Esophagus squamous epithelium (tissue), 5 donors: ENCODE measurements at places on chromosomes 5 and 9.

GRCh38 chr5:172172912-172173563 is 15.0 kb downstream of the STK10 start:
- H3K4me1 ChIP-seq: peaks cover 71% of the 10 kb centered on the region
- no peak overlapping the region for H3K4me3 ChIP-seq
- no peak overlapping the region for H3K27ac ChIP-seq
- no peaks in the 10 kb centered on the region for H3K27me3 ChIP-seq
- no peaks in the 10 kb centered on the region for H3K36me3 ChIP-seq

GRCh38 chr5:133754575-133755169 is 142.3 kb upstream of the FSTL4 start:
- H3K27ac ChIP-seq: no peak overlapping the region
- no peaks in the 10 kb centered on the region for H3K27me3 ChIP-seq
- no peaks in the 10 kb centered on the region for H3K4me1 ChIP-seq
- H3K4me3 ChIP-seq: no peak overlapping the region
- H3K36me3 ChIP-seq: no peaks in the 10 kb centered on the region

GRCh38 chr5:52777186-52777585 is 10.5 kb upstream of the ITGA1 start:
- no peaks in the 10 kb centered on the region for H3K27me3 ChIP-seq
- no peak for DNase-seq
- no peaks in the 10 kb centered on the region for H3K36me3 ChIP-seq
- H3K27ac ChIP-seq: no peak overlapping the region
- no peaks in the 10 kb centered on the region for H3K4me1 ChIP-seq

- H3K27ac ChIP-seq: peak overlapping the region; percentile 83
- peaks cover 41% of the 10 kb centered on the region for H3K27me3 ChIP-seq
- peak overlapping the region; percentile 45 for H3K4me3 ChIP-seq
Observed at GRCh38 chr9:110048976-110049698, 158.8 kb downstream of the C9orf152 start.

DNA sequence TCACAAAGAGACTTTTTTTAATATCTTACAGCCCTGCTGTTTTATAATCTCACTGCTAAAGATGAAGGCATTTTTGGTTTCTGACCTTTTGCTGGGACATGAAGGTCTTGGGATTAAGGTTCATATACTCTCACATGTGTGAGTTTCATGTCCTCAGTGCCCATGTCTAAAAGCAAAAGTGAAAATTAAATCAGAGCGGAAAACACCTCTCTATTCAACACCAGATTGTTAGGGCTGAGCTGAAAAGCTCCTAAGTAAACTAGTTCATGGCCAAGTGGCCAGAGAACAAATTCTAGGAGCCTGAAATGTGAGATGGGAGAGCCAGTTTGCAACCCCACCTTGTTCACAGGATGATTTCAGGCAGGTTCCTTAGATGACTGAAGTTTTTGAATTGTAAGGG is 110.9 kb downstream of the GRIA1 start:
- no peak overlapping the region for H3K4me3 ChIP-seq
- no peak for DNase-seq
- no peaks in the 10 kb centered on the region for H3K27me3 ChIP-seq
- no peaks in the 10 kb centered on the region for H3K36me3 ChIP-seq

GRCh38 chr9:87613265-87614111 is 112.4 kb upstream of the CTSL start:
- peaks cover 3% of the 10 kb centered on the region for H3K27me3 ChIP-seq
- H3K4me3 ChIP-seq: no peak overlapping the region
- no peak overlapping the region for H3K27ac ChIP-seq
- no peaks in the 10 kb centered on the region for H3K4me1 ChIP-seq
- no peaks in the 10 kb centered on the region for H3K36me3 ChIP-seq

- H3K27ac ChIP-seq: no peak overlapping the region
- no peaks in the 10 kb centered on the region for H3K27me3 ChIP-seq
- no peak overlapping the region for H3K4me3 ChIP-seq
- H3K36me3 ChIP-seq: no peaks in the 10 kb centered on the region
Observed at GRCh38 chr9:136292591-136293448, 11.1 kb downstream of the CCDC187 start.

- no peak for DNase-seq
- H3K4me1 ChIP-seq: peaks cover 20% of the 10 kb centered on the region
- no peaks in the 10 kb centered on the region for H3K27me3 ChIP-seq
- peak overlapping the region; percentile 20 for H3K27ac ChIP-seq
- H3K4me3 ChIP-seq: peak overlapping the region; percentile 58
Observed at GRCh38 chr9:129437626-129438323, 183.1 kb downstream of the C9orf50 start.

- peaks cover 68% of the 10 kb centered on the region for H3K36me3 ChIP-seq
- peak overlapping the region; percentile 90 for H3K27ac ChIP-seq
- no peak for DNase-seq
- peaks cover 23% of the 10 kb centered on the region for H3K4me1 ChIP-seq
Observed at GRCh38 chr9:35700031-35700430, 10.3 kb upstream of the TPM2 start.

DNA sequence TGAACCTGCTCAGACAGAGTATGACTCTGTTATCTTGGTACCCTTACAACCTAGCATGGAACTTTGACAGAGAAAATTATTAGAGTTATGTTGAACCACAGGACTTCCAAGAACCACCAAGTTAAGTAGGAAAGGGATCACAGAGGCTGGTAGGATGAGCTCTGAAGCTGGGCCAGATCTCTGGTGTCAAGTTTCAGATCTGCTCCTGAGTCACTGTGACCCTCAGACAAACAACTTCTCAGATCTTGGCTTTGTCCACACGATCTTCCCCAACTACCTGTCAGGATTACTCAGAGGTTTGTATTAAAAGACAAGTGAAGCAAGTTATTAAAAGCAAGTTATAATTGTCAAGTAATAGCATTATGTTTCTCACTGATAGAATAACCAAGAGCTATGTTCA is 189.0 kb downstream of the SEC61B start:
- H3K27ac ChIP-seq: no peak overlapping the region
- no peak for DNase-seq
- no peaks in the 10 kb centered on the region for H3K4me1 ChIP-seq
- no peaks in the 10 kb centered on the region for H3K27me3 ChIP-seq
- H3K4me3 ChIP-seq: no peak overlapping the region

DNA sequence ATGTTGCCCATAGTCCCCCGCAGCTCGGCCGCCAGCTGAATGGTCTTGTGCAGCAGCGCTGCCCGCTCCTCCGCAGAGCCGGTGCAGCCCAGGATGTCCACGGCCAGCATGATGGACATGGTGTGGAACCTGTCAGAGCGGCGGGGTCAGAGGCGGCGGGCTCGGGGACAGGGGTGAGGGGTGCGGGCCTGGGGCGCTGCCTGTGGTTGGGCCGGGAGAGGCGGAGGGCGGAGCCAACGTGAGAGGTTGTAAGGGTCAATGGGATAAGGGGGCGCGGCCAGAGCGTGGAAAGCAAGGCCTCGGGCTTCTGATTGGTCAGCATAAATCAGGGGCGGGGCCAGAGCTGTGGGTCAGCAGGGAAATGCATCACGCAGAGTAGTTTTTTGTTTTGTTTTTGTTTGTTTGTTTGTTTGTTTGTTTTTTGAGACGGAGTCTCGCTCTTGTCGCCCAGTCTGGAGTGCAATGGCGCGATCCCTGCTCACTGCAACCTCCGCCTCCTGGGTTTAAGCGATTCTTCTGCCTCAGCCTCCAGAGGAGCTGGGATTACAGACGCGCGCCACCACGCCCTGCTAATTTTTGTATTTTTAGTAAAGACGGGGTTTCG is 6.8 kb upstream of the TOR2A start:
- H3K4me1 ChIP-seq: peaks cover 9% of the 10 kb centered on the region
- no peaks in the 10 kb centered on the region for H3K36me3 ChIP-seq
- no peak overlapping the region for H3K4me3 ChIP-seq
- peak overlapping the region; percentile 55 for H3K27ac ChIP-seq
- no peak for DNase-seq

DNA sequence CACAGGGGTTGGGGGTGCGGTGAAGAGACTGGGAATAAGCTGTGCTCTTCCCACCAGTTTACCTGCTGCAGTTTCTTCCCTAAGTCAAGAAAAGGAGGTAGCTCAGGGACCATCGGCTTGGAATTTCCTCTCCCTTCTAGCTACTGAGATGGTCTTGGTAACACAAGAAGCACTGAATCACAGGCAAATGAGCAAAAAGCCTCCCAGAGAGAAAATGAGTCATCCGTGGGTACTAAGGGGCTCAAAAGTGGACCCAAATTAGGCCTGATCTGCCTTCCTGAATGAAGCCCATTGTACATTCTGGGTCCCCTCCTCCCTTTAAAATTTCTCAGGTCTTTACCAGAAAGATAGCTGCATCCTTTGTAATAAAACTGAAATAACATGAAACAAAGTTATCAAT is 49.9 kb downstream of the PTPN3 start:
- no peak for DNase-seq
- no peaks in the 10 kb centered on the region for H3K36me3 ChIP-seq
- H3K27ac ChIP-seq: no peak overlapping the region
- H3K4me1 ChIP-seq: peaks cover 4% of the 10 kb centered on the region

DNA sequence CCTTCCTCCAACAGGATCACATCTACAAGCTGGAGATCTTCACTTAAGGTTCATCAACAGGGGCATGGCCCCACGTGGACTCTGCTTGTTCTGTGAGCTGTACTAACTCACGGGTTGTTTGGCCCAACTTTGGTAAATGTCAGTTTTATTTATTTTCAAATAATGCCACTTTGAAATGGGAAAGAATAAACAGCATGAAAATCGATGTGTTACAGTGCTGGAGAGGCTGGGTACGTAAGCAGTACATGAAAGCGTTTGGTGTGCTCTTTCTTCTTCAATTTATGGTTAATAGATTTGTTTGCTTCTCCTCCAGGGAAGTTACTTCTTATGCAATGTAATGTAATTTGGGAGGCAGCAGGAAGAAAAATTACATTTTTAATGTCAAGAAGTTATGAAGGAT is 389.9 kb upstream of the DAP start:
- H3K27ac ChIP-seq: no peak overlapping the region
- H3K27me3 ChIP-seq: no peaks in the 10 kb centered on the region
- H3K4me3 ChIP-seq: no peak overlapping the region
- no peak for DNase-seq
- H3K4me1 ChIP-seq: no peaks in the 10 kb centered on the region

DNA sequence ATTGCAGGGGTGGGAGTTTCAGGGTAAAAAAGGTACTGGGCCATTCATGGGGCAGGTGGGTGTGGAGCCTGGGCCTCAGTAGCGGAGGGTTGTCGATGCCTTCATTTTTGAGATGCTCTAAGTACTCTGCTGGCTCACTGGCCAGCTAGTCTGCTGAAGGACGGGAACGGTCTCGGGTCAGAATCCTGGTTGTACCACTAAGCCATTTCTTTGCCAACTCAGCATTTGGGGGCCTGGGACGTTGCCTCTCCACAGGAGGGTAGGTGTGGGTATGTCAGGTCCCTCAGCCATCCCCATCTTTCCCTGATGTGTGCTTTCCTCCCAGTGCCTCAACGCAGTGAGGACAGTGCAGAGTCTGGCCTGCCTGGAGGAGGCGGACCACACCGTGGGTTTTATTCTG is 25.1 kb downstream of the SH3GLB2 start:
- no peak overlapping the region for H3K4me3 ChIP-seq
- peaks cover 28% of the 10 kb centered on the region for H3K36me3 ChIP-seq
- no peak overlapping the region for H3K27ac ChIP-seq

GRCh38 chr9:8207596-8207995 is 408.0 kb upstream of the DMAC1 start:
- H3K27me3 ChIP-seq: no peaks in the 10 kb centered on the region
- no peak overlapping the region for H3K27ac ChIP-seq
- no peak overlapping the region for H3K4me3 ChIP-seq
- DNase-seq: no peak
- no peaks in the 10 kb centered on the region for H3K36me3 ChIP-seq

DNA sequence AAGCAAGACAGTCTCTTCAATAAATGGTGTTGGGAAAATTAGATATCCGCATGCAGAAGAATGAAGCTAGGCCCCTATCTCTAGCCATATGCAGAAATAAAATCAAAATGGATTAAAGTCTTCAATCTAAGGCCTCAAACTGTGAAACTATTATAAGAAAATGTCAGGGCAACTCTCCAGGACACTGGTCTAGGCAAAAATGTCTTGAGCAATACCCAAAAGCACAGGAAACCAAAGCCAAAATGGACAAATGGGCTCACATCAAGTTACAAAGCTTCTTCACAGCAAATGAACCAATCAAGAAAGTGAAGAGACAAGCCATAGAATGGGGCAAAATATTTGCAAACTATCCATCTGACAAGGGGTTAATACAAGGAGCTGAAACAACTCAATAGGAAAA is 338.8 kb downstream of the NNT start:
- no peak for DNase-seq
- no peaks in the 10 kb centered on the region for H3K4me1 ChIP-seq
- H3K27ac ChIP-seq: no peak overlapping the region
- no peaks in the 10 kb centered on the region for H3K36me3 ChIP-seq

GRCh38 chr5:6680922-6681321 is 32.3 kb upstream of the TENT4A start:
- no peaks in the 10 kb centered on the region for H3K4me1 ChIP-seq
- no peak overlapping the region for H3K27ac ChIP-seq
- no peak overlapping the region for H3K4me3 ChIP-seq
- H3K27me3 ChIP-seq: peaks cover 18% of the 10 kb centered on the region
- no peaks in the 10 kb centered on the region for H3K36me3 ChIP-seq

DNA sequence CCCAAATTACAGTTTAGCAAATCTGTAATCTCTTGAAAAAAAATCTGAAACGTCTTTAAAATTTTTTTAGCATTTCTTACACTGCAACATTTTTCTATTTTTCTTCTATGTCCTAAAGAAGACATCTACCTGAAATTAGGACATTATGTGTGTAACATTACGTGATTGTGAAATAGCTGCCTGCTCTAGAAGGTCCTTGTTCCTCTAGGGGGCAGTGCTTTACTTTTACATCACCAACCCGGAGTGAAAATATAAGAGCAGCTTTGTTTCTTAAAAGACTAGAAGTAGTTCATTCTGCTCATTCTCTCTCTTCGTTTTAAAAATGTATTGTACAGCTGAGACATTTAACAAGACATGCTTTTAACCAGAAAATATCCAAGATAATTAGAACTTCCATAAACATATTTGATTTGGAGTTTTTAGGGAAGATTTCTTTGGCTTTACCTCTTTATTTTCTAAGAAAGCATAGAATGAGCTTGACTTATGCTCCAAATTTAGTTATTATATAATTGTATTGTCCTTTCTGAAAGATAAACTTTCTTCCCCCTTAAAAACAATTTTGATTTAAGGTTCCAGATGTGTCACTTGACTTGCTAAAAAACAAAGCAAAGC is 48.1 kb upstream of the RIOK2 start:
- no peak overlapping the region for H3K27ac ChIP-seq
- H3K4me3 ChIP-seq: no peak overlapping the region

GRCh38 chr9:124011460-124012301 is at the start of gene LHX2:
LHX2 (plus strand) TSS chr9:124011768; CDS start chr9:124012349, 581 bp downstream.
- H3K27me3 ChIP-seq: peaks cover 79% of the 10 kb centered on the region
- H3K36me3 ChIP-seq: no peaks in the 10 kb centered on the region
- H3K4me3 ChIP-seq: peak within 1 kb of the TSS; percentile 61
- H3K4me1 ChIP-seq: peaks cover 40% of the 10 kb centered on the region
- no peak within 1 kb of the TSS for H3K27ac ChIP-seq

DNA sequence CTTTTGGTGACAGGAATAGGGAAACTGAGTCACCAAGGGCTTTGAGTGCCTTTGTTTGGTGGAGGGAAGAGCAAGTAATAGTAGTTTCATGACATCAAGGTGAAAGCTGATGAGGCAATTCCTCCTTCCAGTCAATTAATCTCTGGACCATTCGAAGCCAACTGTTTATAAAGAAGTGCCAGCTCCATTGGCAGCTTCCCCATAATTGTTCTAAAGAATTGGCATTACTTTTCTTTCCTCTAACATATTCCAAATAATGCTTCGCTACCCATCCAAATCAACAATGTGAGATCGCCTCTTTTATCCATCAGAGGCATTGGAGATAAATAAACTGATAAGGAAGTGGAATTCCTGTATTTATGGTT is 132.4 kb downstream of the NPR3 start:
- no peaks in the 10 kb centered on the region for H3K27me3 ChIP-seq
- H3K4me3 ChIP-seq: no peak overlapping the region
- H3K27ac ChIP-seq: peak overlapping the region; percentile 73
- H3K4me1 ChIP-seq: peaks cover 19% of the 10 kb centered on the region
